ENCODE measurements at places on chromosomes 6 and 20. TPM values are rescaled to one million over a fixed set of nuclear protein-coding genes. Genes with fewer than 3 reads are reported as not detected.
A peak's percentile ranks its signal among the peaks of the same experiment; 100 is the strongest.

Gene PRDM13
- total RNA-seq, result not detected

GRCh38 chr6:18561037-18561750 is 174.0 kb downstream of the RNF144B start:
- DNase-seq, result no peak

DNA sequence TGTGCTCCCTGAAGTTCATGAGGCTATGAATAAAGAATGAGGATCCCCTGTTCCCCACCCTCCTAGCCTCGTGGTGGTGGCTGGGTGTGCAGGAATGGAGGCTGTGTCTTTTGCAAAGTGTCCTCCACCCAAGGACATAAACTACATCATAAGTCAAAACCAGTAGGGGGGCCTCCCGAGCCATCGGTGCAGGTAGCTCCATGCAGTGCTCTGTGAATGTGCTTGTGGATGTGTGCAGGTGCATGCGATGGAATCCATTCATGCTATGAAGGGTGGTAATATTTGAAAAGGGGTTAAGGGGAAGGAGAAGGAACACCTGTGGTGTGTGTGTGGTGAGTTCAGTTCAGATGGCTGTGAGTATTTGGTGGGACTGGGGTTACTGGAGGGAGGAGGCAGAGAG is 197.3 kb downstream of the NRN1 start:
- DNase-seq, result no peak

DNA sequence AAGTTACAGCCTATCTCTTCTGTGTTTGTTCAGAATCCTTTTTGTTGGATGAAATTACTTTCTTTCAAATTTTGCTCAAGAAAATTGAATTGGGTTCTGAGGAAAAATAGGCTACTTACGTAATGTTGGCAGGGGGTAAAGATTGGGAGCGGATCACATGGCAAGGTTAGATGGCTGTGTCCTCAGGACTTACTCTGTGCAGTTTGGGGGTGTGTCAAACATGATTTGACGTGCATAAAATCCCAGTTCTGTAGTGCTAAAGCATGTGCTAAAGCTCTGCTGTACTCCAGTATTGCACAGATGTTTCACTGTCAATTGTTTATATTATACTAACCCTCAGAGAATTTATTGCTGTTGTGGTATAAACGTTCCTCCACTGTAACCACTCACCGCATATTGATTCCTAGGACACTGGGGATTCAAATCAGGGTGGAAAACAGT is 2.6 kb downstream of the NT5E start:
- peak; percentile 97 for DNase-seq

- DNase-seq, result no peak
Observed at GRCh38 chr6:36128793-36129192, 1.5 kb upstream of the MAPK13 start.

- DNase-seq, result peak; percentile 65
Observed at GRCh38 chr6:11854408-11855165, 76.0 kb upstream of the ADTRP start.

- peak; percentile 33 for DNase-seq
Observed at GRCh38 chr20:45097485-45098102, 3.3 kb downstream of the KCNS1 start.
